DMS79 (cell line): ENCODE measurements at places on chromosomes 13 and 19.

DNA sequence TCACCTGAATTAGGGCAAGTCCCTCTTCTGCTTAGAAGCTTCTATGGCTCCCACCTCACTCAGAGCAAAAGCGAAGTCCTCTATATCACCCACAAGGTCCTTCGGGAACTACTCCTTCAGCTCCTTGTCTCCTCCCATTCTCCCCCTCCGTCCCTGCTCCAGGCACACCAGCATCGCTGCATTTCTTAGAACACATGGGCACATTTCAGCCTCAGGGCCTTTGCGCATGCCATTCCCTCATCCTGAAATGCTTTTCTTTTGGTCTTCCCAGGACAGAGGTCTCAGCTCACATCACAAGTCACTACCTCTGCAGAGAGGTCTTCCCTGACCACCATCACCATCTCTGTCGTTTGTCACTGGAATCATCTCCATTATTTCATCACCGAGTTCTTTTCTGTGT lies 4.0 kb downstream of the S1PR5 start:
- DNase-seq: no peak

- DNase-seq: no peak
Observed at GRCh38 chr13:27980280-27980998, 8.1 kb downstream of the URAD start.

GRCh38 chr19:3110126-3110825 lies 16.1 kb downstream of the GNA11 start:
- no peak for DNase-seq

- no peak for DNase-seq
Observed at GRCh38 chr13:113769881-113770280, 10.9 kb downstream of the TMEM255B start.

DNA sequence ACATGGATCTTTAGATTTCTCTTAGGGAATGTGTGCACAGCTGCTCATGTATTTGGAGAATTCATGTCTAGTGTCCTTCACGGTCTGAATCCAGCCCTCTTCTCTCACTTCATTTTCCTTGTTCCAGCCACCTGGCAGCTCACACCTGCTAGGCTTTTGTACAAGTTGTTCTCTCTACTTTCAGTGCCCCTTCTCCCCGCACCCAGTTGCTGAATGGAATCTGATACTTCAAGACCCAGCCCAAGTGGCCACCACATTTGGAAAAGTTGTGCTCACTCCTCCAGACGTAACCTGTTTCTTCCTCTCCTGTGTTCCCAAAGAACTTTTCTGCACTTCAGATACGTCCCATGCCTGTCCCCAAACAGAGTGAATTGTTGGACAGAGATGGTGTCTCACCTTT lies 235.6 kb downstream of the SHISA2 start:
- DNase-seq: peak; percentile 65

GRCh38 chr19:3738477-3739220 lies 22.8 kb downstream of the APBA3 start:
- no peak for DNase-seq

DNA sequence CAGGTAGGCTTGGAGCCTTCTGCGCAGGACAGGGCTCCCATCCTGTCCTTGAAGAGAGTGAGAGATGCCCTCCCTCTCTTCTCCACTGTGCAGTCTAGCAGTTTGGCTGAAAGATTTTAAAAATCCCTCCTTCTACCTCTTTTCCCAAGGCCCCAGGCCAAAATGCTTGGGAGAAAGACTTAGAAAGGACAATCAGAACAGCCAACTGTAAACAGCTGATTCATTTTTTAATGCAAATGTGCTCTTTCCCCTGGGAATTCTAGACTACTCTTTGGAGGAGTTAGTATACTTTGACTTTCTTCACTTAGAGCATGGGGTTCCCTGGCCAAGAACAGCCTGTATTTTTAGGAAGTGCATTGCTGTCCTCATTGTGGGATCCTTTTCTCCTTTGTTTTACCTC lies 398.9 kb downstream of the GPC6 start:
- no peak for DNase-seq

- DNase-seq: no peak
Observed at GRCh38 chr13:77329911-77330584, 3.2 kb upstream of the MYCBP2 start.

- DNase-seq: no peak
Observed at GRCh38 chr19:18090545-18091216, 3.9 kb upstream of the IL12RB1 start.
